ENCODE measurements at places on chromosomes 7 and 10.
A peak's percentile ranks its signal among the peaks of the same experiment; 100 is the strongest.

GRCh38 chr10:21355591-21356011, 169.9 kb downstream of the SKIDA1 start:
- DNase-seq, result no peak

GRCh38 chr7:106331441-106332175, 46.8 kb upstream of the NAMPT start:
- DNase-seq, result no peak

GRCh38 chr10:97771913-97772823, at the start of gene SFRP5:
Gene SFRP5 (minus strand): TSS chr10:97771999. CDS start chr10:97771833, 166 bp downstream.
- no peak for DNase-seq

DNA sequence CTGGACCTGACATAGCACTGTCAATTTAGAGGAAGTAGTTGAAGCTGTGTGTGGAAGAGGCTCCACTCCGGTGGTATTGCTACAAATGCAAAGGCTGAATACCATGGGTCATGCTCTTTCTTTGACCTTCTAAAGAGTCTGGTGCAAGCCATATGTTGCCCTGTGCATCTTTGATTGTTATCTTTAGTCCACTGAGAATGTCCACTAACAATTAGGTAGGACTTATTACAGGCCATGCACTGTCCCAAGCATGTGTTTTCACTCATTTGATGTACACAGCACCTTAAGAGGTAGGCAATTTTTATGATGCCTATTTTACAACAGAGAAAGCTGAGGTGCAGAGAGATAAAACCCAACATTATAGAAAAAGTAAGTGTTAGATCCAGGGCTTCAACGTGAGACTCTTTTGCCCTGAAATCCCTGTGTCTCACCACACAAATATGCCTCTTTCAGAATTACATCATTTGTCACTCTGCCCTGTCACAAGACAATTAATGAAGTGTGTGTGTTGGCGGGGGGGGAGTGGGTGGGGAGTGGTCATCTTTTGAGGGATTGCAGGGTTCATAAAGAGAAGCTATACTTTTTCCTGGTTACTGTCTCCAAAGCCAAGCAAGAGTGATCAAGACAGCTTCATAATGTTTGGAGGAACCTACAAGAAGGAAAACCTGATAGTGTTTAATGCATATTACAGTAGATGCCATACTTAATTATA, 637.6 kb upstream of the IGFBP3 start:
- no peak for DNase-seq

GRCh38 chr7:1882451-1882850, 212.4 kb downstream of the ELFN1 start:
- no peak for DNase-seq

- DNase-seq, result no peak
These were observed 27.7 kb downstream of the HIP1 start for GRCh38 chr7:75711076-75711475.

- no peak for DNase-seq
These were observed 14.8 kb downstream of the ZSCAN25 start for GRCh38 chr7:99631295-99632109.

- no peak for DNase-seq
These were observed 174.2 kb downstream of the KMT2E start for GRCh38 chr7:105188201-105188600.

DNA sequence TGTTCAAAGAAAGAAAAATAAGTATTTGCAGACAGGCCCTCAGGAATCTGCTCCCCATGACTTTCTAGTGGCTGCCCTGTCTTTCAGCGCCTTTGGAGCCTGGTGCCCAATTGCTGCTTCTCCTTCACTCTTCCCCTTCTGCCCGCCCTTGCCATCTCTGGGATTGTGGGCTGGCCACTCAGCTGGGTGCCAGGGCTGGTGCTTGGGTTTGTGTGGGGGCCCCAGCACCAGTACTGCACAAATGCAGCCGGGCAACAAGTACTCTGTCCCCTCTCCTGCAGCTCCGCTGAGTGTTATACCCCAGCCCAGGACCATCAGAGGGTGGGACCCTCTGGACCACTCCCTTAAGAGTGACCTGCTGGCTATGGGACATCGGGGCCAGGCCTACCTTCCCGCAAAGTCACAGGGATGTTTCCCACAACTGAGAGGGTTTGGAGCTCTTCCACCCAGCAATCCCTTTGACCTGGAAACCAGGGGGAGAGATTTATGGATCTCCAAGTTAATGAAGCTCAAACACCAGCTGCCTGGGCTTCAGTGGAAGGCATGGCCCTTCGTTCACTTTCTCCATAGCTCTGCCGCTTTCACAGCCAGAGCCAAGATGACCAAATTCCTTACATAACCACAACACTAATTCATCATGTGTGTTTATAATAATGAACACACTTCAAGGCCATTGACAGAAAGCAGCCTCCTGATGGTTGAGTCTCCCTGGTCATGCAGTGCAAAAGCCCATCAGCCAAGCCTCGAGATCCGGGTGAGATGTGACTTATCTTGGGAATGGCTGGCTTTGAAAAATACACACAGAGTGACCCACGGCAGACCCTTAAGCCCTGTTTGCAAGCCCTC, 313.9 kb upstream of the ZNF32 start:
- DNase-seq, result no peak

DNA sequence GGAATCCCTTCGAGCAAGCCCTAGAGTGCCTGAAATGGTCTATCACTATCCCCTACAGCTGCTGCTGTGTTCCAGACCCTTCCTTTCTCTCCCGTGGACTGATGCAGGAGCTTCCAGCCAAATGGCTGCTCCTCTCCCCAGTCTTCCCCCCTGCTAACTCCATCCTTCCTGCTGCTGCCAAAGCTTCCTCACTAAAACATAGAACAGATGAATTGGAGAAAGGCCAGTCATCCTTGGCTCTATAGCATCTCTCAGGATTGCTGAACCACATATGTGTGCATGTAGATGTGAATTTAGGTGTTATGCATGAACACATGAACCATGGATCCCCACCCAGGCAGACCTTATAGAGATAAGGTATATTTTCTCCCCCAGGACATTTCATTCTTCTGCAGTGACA, 60.7 kb downstream of the GPR26 start:
- DNase-seq, result no peak

DNA sequence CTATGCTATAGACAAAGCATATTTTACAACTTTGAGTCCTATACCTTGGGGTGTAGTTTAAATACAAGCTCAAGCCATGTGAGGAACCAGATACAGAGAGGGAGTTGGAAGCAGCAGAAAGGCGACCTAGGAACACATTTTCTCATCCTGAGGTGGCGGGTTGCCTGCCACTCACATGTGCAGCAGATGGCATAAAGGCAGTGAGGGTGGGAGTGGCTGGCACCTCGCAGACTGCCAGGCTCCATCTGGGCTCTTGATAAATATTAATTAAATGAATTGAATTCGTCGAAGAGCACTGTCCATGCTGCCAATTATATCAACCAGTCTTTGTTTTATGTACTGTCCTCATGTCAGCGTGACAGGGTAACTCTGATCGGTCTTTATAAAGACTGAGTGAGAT, 79.0 kb upstream of the SEMA3C start:
- no peak for DNase-seq

DNA sequence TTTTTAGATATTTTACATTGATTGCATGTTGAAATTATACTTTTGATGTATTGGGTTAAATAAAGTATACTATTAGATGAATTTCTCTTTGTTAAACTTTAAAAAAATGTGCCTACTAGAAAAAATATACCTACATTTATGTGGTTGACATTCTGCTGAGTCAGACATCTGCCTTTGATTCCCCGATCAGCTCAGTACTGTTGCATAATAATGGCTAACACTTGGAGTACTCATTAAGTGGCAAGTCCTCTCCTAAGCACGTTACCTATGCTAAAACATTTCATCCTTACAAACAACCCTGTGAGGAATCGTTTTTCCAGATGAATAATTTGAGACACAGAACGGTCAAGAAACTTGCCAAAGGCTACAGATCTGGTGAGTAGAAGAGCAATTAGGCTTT, 14.0 kb upstream of the SEM1 start:
- DNase-seq, result no peak

GRCh38 chr10:88810196-88810961, 7.8 kb downstream of the LIPM start:
- peak; percentile 51 for DNase-seq

- no peak for DNase-seq
These were observed 26.8 kb downstream of the COBL start for GRCh38 chr7:51289623-51290303.

DNA sequence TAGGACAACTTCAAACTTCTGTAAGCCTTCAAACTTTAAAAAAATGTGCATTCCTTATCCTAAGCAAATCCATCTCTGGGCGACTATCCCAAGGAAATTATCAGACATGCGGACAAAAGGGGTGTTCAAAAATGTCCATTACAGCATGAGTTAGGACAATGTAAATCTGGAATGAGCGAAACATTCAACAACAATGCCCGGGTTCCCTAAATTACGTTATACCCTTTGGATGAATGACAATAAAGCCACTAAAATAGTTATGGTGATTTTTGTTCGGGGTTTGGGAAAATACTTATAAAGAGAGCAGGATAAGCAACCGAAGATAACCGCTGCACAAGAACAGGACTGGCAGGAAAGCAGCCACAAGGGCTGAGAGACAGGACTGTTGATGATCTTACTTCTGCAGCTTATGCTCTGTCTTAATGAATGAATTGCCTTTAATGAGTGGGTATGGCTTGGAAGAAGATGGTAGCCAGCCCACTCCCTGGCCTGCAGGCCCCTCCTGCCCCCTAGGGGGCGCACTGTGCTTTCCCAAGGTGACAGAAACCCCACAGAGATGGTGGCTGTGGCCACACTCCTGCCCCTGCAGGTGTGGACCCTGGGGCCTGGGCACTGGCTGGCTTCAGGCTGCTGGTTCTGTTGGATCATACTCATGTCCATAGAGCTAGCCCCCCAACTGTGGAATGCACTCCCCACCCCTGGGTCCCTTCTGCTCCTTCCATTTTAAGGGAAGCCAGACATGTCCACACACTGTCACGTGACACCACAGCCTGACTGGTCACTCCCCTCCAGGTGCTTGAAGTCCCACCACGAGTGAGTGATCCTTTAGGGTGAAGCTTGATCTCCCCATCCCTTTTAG, 45.0 kb downstream of the ZCCHC24 start:
- peak; percentile 57 for DNase-seq

GRCh38 chr7:5557920-5558401, 134.3 kb upstream of the TNRC18 start:
- DNase-seq, result no peak

GRCh38 chr10:42976351-42977031, 100.4 kb upstream of the RET start:
- DNase-seq, result no peak

- no peak for DNase-seq
These were observed 3.5 kb downstream of the NRF1 start for GRCh38 chr7:129615018-129615417.

DNA sequence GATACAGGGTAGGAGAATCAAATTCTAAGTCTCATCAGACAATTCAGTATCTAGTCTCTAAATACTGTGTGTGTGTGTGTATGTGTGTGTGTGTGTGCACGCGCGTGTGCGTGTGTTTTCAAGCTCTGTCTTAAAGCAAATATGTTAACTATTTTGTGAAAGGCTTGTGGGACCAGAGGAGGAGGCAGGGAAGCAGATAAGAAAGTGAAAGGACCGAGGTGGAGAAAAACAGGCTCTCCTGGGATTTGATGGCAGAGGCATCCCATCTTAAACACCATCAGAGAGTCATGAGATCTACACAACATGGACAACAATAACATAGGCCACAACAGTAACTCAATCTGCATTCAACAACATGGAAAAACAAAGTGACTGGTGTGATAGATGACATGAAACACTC, 67.1 kb downstream of the PIP4K2A start:
- DNase-seq, result no peak

- no peak for DNase-seq
These were observed 22.7 kb downstream of the HOXA1 start for GRCh38 chr7:27073076-27073475.

GRCh38 chr7:127336458-127336857, 56.0 kb downstream of the ZNF800 start:
- DNase-seq, result no peak

DNA sequence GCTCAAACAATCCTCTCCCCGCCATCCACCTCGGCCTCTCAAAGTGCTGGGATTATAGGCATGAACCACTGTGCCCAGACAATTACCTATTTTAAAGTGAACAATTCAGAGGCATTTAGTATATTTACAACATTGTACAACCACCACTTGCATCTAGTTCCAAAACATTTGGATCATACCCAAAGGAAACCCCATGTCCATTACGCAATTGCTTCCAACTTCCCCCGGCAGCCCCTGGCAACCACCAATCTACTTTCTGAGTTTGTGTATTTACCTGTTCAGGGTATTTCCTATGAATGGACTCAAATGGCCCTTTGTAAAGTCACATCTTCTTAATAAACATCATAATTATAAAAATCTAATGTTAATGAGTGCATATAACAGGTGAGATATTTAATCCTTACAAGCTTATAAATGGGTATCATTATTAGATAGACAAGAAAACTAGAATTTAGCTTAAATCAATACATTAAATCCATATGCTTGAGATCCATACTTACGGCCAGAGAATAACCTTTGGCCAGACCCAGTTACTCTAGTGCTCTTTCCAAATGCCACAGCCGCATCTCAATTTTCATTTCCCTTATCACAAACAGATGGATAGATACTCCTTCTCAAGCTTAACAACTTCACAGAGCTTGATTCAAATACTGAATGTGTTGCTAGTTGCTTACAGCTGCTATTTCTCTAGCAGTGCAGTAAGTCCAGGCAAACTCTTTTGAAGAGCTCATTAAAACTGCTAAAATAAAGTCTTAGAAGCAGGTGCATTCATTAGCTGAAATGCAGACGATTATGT, 133.4 kb upstream of the MKLN1 start:
- no peak for DNase-seq

DNA sequence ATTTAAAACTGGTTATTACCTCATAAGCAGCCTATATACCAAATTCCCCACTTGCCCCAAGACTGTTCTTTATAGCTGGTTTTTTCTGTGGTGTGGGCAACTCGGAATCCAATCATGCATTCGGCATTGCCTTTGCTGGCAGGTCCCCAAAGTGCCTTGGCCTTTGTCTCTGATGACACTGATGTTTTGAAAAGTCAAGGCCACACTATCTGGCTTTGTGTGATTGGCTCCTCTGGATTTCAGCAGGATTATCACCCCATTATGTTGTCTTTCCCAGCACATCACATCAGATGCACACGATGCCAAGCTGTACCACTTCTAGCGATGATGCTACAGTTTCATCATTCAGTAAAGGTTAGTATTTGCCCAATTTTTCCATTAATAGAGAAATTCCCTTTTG, 97.7 kb downstream of the USP6NL start:
- no peak for DNase-seq

DNA sequence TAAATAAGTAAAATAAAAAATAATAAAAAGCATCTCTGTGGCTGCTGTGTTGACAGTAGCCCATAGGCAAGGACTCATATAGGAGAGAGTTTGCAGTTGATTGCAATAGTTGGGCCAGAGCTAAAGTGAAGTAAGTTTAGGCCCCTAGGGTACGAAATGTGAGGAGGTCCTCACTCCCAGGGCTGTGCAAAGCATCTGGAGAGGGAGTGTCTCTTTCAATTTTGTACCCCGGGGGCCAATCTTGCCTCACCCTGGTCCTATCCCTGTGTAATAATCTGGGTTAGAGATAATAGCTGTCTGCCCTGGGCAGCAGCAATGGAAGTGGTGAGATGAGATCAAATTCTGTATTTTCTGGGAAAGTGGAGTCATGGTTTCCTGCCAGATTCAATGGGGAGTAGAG, 365.7 kb downstream of the GATA3 start:
- no peak for DNase-seq

All from CD4-positive, alpha-beta T cell treated with Interleukin-6 for 4 hours (primary cell).